ENCODE measurements at places on chromosomes 12 and 14. TPM values are rescaled to one million over a fixed set of nuclear protein-coding genes. Genes with fewer than 3 reads are reported as not detected.

ZFHX2 gene
- 1.4 TPM for total RNA-seq

DNA sequence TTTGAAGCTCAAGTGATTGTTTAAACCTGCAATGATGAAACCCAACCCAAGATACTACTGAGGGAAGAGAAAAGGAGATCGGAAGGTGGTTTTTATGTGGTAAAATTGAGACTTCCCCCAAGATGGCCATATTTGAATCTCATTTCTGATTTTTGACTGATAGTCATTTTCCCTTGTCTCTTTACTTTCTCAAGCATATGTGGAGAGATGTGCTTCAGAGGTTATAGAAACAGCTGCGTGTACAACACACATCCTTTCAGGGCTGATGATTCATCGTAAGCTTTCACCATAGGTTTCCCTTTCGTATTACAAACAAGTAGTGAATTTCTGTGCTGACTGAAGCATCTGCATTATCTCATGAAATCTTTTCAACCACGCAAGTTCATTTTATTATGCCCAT, 276.2 kb downstream of the EMP1 start:
- DNase-seq, result no peak

GRCh38 chr12:40146800-40147797, 41.2 kb upstream of the SLC2A13 start:
- DNase-seq, result peak; percentile 61

GRCh38 chr12:15839041-15839440, 43.1 kb upstream of the STRAP start:
- no peak for DNase-seq

DNA sequence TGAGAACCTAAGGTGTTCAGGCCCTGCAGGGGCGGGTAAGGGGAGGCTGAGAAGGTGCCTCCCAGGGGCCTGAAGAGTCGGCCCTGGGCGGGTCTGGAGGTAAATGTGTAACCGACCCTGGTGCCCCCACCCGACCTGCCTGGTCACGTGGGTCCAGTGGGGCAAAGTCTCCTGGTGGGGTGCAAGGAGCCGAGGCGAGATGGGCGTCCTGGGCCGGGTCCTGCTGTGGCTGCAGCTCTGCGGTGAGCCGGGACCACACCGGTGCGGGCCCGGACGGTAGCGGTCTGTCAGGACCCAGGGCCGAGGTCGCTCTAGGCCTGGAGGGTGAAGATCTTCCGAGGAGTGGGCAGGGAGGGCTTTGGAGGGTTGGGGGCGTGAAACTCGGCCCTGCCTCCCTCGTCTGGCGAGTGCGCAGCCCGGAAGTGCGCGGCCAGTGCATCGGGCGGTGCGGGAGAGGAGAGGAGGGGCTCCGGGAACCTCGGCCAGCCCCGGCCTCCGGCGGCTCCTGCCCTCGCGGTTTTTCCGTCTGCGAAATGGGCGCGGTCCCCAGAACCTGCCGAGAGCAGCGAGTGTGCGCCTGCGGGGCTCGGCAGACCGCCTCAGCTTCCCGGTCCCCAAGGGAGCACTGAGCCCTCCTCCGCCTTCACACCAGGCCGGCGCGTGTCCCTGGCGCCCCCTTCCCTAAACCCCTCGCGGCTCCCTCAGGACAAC, at the start of gene AMN:
TSS of gene AMN (plus strand) at position 174 of the 711 bp plus-strand sequence. CDS start at position 200, 26 bp downstream.
- no peak for DNase-seq

DNA sequence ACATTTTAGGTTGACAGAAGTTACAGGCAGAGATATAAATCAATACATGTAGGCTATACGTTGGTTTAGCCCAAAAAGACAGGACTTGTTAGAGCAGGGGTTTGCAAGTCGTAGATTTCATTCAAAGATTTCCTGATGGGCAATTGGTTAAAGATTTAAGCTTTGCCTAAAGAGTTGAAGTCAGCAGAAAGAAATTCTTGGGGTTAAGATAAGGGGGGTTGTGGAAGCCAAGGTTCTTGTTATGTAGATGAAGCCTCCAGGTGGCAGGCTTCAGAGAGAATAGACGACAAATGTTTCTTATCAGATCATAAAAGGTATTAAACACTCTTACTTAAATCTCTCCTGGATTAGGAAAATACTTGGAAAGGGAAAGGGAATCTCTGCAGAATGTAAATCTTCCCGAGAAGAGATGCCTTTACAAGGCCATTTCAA, 510.8 kb downstream of the TMTC2 start:
- no peak for DNase-seq

GRCh38 chr12:57280211-57281062, 29.4 kb upstream of the STAC3 start:
- peak; percentile 64 for DNase-seq

DNA sequence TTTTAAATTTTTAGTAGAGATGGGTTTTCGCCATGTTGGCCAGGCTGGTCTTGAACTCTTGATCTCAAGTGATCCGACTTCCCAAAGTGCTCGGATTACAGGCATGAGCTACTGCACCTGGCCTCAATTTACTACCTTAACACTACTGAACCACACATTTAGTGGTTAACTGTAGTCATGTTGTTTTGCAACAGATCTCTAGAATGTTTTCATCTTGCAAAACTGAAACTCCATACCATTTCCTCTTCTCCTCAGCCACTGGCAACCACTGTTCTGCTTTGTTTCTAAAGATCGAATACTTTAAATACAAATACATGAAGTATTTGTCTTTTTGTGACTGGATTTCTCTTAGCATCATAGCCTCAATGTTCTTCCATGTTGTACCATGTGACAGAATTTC, 15.4 kb upstream of the SMCO2 start:
- DNase-seq, result no peak

DNA sequence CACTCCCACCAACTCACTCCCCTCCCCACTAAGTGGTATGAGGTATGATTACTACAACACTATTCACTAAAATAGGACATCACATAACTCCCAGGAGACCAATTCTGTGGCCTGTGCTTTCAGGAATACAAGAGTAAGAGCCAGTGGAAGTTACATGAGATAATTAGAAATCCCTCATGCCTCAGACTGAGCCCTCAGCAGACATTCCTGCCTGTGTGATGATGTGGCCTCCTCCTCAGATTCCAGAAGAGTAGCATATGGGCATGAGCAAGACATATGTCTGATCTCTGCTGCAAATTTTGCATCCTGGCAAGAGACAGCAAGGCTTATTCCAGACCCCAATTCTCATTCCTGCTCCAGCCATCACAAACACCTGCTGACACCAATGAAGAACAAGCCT, 46.0 kb upstream of the BMP4 start:
- DNase-seq, result no peak

DNA sequence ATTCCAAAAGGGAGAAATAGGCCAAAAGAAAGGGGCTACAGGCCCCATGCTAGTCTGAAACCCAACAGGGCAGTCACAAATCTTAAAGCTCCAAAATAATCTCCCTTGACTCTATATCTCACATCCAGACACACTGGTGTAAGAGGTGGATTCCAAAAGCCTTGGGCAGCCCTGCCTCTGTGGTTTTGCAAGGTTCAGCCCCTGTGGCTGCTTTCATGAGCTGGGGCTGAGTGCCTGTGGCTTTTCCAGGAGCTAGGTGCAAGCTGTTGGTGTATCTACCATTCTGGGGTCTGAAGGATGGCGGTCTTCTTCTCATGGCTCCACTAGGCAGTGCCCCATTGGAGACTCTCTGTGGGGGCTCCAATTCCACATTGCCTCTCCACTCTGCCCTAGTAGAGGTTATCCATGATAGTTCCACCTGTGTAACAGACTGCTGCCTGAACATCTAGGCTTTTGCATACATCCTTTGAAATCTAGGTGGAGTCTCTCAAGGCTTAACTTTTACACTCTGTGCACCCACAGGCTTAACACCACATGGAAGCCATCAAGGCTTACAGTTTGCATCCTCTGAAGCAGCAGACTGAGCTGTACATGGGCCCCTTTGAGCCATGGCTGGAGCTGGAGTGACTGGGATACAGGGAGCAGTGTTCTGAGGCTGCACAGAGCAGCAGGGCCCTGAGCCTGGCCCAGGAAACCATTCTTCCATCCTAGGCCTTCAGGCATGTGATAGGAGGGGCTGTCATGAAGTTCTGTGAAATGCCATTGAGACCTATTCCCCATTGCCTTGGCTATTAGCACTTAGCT, 66.5 kb upstream of the ABCD2 start:
- no peak for DNase-seq

DNA sequence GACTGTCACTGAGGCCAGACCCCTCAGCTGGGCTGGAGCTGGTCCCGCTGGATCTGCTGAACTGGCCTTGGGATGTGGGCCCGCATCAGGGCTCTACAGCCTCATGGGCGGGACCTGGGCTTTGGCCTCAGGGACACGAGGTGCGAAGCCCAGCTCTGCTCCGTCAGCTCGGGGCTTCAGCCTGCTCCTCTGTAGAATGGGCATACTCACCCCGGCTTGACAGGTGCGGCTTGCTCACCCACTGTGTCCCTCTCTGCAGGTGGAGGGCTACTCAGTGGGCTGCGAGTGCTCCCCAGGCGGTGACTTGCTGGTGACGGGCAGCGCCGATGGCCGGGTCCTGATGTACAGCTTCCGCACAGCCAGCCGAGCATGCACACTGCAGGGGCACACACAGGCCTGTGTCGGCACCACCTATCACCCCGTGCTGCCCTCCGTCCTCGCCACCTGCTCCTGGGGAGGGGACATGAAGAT, 57.6 kb downstream of the BEGAIN start:
- peak; percentile 56 for DNase-seq

DNA sequence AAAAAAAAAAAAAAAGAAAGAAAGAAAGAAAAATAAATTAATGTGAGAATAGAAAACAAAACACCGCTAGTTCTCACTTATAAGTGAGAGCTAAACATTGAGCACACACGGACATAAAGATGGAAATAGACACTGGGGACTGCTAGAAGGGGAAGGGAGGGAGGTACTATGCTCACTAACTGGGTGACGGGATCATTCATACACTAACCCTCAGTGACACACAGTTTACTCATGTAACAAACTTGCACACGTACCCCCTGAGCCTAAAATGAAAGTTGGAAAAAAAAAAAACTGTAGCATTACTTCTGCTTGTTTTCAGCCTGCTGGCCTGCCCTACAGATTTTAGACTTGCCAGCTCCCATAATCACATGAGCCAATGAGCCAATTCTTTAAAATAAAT, 10.5 kb upstream of the PRMT5 start:
- no peak for DNase-seq

DNA sequence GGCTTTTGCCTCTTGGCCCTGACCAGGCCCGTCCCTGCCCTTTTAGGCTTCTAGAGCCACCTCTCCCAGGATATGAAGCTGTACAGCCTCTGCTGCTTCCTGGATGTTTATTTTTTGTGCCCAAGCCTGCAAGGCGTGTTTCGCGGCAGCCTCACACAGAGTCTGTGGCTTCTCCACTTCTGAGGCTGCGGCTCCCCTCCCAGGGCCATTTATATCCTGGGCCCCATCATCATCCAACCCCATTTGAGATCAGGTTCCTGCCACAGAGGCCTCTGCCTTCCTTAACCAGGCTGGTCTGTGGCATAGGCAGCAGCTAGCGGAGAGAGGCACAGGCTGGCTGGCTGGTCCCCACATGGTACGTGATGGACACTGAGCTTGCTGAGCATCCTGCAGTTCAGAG, 114.1 kb upstream of the PWP1 start:
- DNase-seq, result no peak

DNA sequence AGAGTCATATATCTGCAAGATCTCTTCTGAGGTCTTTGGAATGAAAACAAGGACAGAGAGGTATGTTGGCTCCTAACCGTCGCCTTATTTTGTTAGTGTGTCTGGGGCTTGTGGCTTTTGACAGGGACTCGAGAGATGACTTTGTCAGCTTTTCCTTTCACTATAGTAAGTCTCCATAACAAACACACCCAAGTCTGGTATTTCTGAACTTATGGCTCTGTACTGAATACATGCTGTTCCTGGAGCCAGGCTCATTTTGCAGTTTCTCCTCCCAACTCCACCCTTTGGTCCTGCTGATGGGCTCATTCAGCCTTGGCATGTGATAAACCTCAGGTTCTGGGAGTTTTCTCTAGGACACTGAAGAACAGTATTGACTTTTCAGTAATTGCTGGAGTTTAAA, 27.7 kb upstream of the TMED10 start:
- no peak for DNase-seq

All from sigmoid colon (tissue), 7 donors.